SK-N-SH treated with all-trans-retinoic acid at 6 μM for 48 hours (cell line): ENCODE measurements at places on chromosomes 5 and 9.

- peak; percentile 18; the same call in 2 of the 3 replicates for ATAC-seq
Measured at GRCh38 chr5:147439254-147439653, 70.6 kb downstream of the DPYSL3 start.

DNA sequence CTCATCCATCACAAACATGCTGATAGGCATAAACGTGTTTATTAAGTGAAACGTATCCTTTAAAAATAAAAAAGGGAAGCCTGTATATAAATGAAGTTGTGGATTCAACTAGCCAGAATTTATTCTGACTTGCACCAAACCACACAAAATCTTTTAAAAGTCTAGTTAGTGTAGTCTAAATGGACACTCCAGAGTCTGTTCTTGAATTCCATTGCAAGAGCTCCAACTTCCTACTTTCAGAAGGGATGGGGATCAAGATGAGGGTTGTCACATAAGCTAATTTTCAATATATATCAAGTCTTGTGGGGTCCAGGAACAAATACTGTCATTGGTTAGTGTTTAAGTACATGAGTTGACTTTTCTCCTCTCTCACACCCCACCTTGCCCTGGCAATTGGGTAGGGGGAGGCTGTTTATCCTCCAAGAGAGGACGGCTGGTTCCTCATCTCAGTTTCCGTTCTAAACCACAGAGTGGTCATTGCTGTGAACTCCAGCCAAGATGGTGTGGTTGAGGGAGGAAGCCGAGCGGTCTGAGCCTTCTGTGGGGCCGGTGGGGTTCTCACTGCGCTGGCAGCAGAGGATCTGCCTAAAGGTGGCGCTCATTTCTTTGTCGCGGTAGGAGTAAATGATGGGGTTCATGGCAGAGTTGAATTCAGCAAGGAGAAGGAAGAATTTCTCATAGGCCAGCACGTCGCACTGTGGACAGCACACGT lies 163.2 kb downstream of the LPAR1 start:
- ATAC-seq, result no peak

DNA sequence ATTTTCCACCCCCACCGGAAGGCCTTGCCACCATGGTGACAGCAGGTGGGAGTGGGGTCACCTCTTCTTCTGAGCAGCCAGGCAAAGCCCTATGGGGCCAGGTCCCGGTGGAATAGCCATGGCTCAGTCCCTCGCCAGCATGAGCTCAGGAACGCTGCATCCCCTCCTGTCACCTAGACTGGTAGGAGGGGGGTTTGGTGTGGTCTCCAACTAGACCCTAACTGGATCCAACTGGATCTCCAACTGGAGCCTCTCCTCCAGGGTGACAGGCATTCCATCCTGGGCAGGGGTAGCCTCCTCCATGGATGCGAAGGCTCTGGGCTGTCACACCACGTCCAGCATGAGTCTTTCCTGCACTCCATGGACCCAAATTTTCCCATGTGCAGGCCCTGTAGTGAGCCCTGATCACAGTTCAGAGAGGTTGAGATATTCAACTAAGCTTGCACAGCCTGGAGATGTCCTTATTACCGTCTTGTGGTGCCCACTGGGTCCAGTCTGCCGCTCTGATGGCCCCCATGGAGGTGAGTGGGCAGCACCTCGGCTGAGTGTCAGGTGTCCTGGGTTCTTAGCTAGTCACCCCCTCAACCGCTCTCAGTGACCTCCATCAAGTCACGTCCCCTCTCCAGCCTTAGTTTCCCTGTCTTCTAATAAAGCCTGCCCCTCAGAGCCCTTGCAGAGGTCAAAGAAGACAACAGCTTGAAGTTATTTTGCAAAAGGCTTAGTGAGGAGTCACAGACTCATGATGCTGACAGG lies 18.6 kb upstream of the FIBCD1 start:
- no peak for ATAC-seq

DNA sequence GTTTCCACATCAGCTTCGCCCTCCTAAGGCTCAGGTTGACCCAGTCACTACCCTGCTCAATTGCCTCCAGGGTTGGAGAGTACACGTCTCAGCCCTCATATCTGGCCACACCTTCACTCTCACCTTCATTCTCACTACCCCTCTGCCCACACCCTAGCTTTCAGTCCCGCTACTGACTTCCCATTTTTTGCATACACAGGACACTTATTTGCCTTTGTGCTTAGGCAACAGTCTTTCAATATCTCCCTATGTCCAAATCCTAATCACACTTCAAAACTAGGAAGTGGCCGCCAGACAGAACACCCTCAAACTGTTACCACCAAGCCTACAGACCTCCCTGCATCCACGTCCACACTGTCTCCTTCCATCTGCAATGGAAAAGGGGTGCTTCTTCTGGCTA lies 10.9 kb downstream of the MCTP1 start:
- ATAC-seq, result no peak

DNA sequence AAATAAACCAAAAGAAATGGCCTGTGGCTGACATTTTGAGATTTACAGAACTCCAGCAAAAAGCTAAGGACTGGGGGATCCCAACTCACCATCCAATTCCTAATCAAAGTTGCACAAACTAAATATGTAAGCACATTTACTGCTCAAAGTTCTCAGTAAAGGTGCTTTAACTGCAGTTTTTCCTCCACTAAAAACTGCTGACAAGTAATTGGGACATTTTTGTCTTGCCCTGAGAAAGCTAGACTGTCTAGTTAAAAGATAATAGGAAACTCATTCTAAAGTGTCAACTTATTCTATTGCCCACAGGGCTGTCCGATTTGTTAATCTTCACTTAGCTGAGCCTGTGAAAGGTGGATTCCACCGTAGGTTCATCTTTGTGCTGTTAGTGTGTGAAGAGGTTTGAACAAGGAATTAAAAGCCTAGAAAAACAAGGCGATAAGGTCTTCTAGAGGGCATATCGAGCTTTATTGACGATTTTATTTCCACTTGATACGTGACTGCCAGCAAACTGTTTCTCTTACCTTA lies 1.0 kb downstream of the DOCK8 start:
- ATAC-seq, result no peak

GRCh38 chr5:42390115-42390514 lies 33.1 kb upstream of the GHR start:
- no peak for ATAC-seq

GRCh38 chr9:74803376-74804017 lies 84.2 kb downstream of the TRPM6 start:
- no peak for ATAC-seq

GRCh38 chr9:136010615-136011361 lies 49.6 kb upstream of the UBAC1 start:
- no peak for ATAC-seq

DNA sequence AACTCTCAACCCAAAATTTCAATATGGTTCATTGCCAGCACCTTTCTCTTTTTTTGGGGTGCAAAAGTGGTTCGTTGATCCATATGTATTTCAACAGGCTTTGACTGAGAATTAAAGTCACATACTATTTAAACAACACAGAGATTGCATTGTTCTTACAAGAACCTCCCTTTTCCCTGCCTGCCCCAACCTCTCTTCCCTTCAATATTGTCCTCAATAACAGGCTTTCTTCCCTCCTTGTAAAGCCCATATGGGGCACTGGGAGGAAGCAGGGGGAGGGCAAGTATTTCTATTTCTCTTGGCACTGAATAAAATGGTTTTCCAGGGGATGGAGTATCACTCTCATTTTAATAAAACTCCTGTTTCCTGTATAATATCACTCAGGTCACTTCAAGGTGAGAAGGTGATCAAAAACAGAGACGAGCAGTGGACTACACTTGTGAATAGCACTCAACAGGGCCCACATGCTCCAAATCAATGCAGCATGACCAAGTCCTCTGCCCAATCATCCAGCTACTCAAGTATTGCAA lies 65.1 kb downstream of the EFNA5 start:
- no peak for ATAC-seq

GRCh38 chr5:15938961-15939360 lies 240.6 kb downstream of the MARCHF11 start:
- ATAC-seq, result peak; percentile 54; the same call in 2 of the 3 replicates

- ATAC-seq, result no peak
Measured at GRCh38 chr9:73807952-73808351, 656.3 kb downstream of the ANXA1 start.

DNA sequence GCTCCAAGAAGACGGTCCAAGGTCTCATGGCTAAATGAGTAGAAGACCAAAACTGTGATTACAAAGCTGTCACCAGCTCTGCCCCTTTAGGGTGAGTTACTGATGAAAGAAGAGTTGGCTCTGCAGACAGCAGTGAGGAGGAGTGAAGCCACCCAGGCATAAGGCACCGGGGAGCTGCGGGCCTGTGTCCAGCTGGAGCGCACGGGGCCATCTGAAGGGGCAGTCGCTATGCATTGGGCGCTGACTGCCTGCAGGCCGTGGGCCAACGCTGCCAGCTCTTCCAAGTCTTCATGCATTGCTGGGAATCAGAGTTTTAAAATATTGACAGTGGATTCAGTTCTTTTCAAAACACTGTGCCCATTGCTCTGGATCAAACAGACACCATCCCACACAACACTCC lies 70.3 kb downstream of the DAPK1 start:
- no peak for ATAC-seq

GRCh38 chr9:33167972-33168461 lies 881 bp upstream of the B4GALT1 start:
- peak; percentile 2; the same call in 1 of the 3 replicates for ATAC-seq

DNA sequence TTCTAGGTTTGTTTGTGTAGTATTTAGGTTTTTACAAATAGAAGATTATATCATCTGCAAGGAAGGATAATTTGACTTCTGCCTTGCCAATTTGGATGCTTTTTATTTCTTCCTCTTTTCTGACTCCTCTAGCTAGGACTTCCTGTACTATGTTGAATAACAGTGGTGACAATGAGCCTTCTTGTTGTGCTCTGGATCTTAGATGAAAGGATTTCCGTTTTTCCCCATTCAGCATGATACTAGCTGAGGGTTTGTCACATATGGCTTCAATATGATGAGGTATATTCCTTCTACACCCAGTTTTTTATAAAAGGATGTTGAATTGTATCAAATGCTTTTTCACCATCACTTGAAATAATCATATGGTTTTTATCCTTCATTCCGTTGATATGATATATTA lies 101.4 kb downstream of the FBXO4 start:
- no peak for ATAC-seq

DNA sequence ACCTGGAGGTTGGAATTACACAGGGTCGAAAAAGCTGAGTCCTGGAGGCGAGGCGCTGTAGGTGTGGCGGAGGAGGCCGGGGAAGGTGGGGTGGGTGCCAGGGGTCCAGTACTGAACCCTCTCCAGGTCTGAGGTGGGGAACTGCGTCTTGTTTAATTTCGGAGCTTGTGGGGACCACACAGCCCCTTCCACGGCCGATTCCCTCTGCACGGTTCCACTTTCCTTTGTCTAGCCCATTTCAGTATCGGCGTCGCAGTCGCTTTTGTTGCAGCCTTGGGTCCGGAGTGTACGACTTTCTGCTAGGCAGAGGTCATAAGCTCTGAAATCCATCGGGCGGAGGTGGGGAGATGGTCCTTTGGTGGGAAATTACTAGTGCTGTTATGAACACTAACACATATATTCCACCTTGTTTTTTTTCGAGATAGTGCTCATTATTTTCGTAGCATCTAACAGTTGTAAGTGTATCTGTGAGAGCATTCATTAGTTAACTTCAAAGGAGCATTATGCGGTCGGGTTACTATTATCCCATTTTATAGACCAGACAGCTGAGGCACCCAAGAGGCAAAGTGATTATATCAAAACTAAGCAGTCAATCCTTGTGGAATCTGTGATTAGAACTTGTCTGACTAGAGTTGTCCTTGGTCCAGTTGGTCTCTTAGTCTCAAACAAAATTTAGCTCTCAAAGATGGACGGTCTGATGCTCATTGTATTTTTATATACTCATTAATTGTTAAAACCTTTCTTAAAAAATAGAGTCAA lies 737 bp downstream of the RNF180 start:
- no peak for ATAC-seq

DNA sequence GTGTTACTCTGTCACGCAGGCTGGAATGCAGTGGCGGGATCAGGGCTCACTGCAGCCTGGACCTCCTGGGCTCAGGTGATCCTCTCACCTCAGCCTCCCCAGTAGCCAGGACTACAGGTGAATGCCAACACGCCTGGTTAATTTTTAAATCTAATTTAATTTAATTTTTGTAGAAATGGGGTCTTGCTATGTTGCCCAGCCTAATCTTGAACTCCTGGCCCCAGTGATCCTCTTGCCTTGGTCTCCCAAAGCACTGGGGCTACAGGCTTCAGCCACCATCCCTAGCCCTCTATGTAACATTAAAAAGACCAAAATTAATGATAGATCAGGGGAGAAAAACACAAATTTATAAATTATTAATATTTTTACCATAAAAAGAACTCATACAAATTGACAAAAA lies 11.3 kb upstream of the UBAP2 start:
- ATAC-seq, result no peak

- ATAC-seq, result peak; percentile 68
Measured at GRCh38 chr9:5510360-5510931, at the start of gene PDCD1LG2. TSS of gene PDCD1LG2 (plus strand) at chr9:5510531. CDS start at chr9:5522547, 12,016 bp downstream.

DNA sequence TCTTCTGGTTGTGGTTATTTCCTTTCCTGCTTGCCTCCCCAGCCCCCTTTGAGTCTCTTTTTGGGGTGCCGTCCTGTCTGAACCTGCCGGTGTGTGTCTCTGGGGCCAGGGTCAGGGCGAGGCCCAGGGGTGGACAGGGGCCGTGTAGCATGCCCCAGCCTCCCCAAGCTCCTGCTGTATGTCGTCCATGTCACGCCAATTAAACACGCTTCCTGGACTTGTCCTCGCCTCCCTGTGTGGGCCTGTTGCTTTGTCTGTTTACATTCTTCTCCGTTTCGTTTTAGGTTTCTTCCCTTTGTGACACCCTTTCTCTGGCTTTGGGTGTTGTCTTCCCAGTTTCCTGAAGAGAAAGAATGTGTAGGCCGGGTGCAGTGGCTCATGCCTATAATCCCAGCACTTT lies 28.5 kb upstream of the HMCN2 start:
- no peak for ATAC-seq
